Activated naive CD8-positive, alpha-beta T cell treated with anti-CD3 and anti-CD28 coated beads, Interleukin-2, amount 50 U/mL, for 16 hours (primary cell): ENCODE measurements at places on chromosomes 5 and 9.

- no peak for DNase-seq
Measured at GRCh38 chr5:119393746-119394145, 37.9 kb downstream of the TNFAIP8 start.

DNA sequence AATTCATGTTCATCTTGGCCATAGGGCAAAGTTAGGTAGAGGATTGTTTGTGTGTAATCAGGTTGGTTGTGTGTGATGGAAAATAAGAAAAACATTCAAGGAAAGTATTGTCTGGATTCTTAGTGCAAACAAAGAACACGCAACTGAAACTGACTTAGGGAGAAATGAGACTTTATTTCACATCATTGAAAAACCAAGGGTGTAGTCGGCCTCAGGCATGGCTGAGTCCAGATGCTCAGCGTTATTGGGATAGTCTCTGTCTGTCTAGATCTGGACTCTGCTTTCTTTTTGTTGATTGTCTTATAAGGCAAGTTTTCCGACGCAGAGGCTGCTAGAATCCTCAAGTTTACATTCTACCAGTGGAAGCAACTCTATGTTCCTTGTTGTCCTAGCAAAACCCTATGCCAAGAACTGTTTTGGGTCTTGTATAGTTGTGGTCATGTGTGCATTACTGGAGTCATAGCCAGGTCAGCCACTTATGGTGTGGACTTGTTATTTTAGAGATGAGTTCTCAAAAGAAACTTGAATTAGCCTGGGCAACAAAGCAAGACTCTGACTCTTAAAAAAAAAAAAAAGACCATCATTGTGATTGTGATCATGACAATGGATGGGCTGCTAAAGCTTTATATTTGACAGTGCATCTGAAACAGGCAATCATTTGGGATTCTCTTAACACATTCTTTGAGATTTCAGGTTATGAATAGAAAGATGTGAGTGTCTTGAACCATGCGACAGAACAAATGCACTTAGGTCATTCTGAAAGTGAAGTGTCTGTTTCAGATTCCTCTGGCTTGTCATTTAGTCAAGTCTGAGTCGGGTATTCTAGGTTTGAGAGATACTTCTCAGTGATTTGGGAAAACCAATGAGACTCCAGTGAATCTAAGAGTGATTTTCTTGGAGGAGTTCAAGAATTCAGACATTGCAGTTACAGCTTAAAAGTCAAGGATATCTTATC lies 82.6 kb downstream of the DOCK2 start:
- DNase-seq, result no peak

GRCh38 chr5:110386782-110387181 lies 339.7 kb downstream of the TMEM232 start:
- no peak for DNase-seq

- DNase-seq, result no peak
Measured at GRCh38 chr9:80146466-80146865, 574.7 kb downstream of the TLE4 start.

GRCh38 chr9:18516514-18516913 lies 42.6 kb downstream of the ADAMTSL1 start:
- DNase-seq, result no peak

DNA sequence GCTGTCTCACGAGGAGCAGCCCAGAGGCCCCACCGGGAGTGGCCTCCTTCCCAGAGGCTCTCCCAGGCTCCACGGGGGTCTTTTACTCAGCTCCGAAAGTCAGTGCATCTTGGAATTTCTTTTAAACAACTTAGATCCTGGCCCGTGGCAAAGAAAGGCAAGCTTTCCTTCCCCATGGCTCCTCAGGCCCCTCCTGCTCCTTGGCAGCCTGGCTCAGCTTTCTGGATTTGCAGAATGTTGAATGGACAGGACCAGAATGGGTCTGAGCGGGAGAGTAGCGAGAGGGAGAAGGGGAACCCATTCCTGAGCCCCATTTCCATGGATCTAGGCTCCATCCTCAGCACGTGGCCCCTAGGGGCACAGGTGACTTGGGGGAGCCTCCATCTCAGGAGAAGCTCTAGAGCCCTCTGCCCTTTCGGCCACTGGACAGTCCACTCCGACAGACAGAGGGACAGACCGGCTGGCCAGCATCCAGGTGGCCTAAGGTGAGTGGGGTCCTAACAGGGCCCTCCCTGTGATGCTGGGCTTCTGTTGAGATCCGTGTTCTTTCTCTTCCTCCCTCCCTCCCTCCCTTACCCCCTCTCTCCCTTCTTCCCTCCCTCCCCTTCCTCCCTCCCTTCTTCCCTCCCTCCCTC lies 173.9 kb upstream of the PPP1R26 start:
- DNase-seq, result no peak

GRCh38 chr5:38835887-38836286 lies 9.9 kb upstream of the OSMR start:
- DNase-seq, result no peak

DNA sequence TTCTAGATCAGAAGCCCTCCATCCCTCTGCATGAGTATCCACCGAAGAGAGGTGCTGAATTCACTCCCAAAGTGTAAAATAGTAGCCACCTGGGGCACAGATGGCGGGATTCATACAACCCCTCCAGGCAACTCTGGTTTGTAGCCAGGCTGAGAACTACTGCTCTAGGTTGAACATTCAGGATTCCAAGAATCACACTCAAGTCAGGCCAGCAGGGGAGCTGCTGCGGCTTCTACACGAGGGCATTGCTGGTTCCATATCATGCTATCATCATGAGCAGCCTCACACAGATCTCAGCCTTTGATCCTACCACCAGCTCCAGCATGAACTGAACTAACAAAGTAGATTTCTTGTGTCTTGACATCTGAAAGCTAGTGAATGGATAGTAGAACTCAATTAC lies 367.9 kb downstream of the DIRAS2 start:
- no peak for DNase-seq

- DNase-seq, result no peak
Measured at GRCh38 chr5:61348447-61348846, 16.4 kb downstream of the ZSWIM6 start.

GRCh38 chr5:61397937-61398336 lies 65.9 kb downstream of the ZSWIM6 start:
- no peak for DNase-seq

DNA sequence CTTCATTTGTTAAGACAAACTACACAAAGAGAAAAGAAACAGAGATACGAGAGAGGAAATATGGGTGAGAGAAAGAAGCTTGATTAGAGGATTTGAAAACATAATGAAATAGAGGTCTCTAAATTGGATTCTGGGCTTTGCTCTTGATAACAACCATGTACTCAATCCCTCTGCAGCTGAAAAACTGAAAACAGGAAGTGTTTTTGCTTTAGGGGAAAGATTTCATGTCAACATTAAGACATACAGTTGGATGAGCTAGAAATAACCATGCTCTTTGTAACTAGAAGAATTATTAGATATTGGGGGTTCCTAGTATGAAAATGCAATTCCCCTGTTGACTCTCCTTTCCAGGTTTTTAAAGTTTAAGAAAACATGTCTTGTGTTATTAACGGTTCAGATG lies 21.9 kb downstream of the CRHBP start:
- DNase-seq, result no peak

- no peak for DNase-seq
Measured at GRCh38 chr9:112193572-112194288, 18.6 kb upstream of the SUSD1 start.

DNA sequence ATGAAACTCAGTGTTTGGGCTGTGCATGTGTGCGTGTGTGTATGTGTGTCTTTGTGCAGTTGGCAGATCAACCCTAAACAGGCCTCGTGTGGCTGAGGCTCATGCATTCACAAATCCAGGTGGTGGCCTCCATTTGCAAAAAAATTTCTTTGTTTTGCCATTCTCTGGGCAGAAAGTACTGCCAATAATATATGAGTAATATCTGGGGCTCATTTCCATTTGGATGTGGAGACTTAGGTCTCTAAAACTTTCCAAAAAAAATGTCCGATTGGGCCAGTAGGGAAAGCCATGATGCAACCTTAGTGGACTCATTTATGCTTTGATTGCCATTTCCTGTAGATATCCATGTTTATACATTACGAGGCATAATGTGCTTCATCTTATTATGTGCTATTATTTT lies 77.9 kb upstream of the RPS23 start:
- no peak for DNase-seq

- no peak for DNase-seq
Measured at GRCh38 chr5:5404381-5404780, 18.1 kb upstream of the ICE1 start.

DNA sequence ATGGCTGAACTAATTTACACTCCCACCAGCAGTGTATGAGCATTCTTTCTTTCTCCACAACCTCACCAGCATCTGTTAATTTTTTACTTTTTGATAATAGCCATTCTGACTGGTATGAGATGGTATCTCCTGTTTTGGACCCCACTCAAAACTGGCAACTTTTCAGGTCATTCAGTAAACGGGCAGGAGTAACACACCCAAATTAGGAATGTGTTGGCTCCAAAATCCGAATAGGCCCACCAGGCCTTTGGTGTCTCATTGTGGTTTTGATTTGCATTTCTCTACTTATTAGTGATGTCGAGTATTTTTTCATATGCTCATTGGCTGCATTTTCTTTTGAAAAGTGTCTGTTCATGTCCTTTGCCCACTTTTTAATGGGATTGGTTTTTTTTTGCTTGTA lies 517.1 kb downstream of the TMEM232 start:
- no peak for DNase-seq
